ENCODE measurements at places on chromosomes 2 and 18.

DNA sequence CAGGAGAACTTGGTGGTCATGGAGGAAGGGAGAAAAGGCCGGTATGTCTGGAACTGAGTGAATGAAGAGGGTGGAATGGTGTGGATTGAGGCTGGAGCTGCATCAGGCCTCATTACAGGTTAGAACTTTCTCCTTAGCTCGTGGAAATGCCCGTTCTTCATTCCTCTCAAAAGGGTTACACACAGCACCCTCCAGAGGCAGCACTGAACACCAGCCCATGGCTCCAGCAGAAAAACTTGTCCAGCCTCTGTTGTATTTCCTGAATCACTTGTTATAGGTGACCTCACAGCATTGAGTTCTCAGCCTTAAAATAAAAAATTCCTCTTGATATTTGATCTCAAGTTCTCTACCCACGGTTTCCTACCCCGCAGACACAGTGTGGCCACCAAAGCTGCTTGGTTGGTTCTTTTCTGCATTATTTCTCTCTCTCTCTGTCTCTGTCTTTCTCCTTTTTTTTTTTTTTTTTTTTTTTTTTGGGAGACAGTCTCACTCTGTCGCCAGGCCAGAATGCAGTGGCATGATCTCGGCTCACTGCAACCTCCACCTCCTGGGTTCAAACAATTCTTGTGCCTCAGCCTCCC lies 89.6 kb downstream of the ITGB1BP1 start:
- peak; percentile 81 for DNase-seq

GRCh38 chr2:10471955-10472354 lies 23.8 kb upstream of the ODC1 start:
- DNase-seq: no peak

GRCh38 chr18:22250591-22250996 lies 81.2 kb downstream of the GATA6 start:
- no peak for DNase-seq

DNA sequence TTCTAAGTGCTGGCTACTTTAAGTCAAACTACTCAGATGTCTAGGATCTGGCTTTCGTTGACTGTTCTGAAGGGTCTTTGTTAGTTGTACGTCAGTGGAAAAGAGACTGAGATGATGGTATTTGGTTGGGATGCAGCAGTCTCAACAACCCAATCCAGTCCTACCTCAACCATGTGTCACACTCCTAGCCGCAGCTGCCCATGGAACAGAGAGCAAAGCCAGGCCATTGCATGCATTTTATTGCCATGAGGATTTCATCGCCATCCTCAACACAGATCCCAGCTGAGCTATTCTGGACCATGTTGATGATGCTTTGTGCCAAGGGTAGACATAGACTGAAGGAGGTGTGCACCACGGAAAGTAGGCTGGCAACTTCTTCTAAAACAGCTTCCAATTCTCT lies 97.3 kb upstream of the STK39 start:
- no peak for DNase-seq

DNA sequence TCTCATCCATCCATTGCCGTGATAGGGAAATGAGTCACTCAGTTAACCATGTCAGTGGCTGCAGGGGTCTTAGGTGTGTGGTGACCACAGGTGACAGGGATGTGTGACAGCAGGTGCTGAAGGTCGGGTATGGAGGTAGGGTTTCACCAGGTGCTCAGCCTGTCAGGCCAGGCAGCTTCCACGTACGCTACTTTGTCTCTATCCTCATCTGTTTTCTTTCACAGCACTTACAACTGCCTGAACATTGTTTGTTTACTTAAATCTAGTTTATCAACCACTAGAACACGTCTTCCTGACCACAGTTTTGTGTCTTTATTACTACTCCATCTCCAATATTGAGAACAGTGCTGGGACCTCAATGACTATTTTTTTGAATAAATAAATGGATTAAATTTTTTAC lies 11.4 kb upstream of the UXS1 start:
- no peak for DNase-seq

DNA sequence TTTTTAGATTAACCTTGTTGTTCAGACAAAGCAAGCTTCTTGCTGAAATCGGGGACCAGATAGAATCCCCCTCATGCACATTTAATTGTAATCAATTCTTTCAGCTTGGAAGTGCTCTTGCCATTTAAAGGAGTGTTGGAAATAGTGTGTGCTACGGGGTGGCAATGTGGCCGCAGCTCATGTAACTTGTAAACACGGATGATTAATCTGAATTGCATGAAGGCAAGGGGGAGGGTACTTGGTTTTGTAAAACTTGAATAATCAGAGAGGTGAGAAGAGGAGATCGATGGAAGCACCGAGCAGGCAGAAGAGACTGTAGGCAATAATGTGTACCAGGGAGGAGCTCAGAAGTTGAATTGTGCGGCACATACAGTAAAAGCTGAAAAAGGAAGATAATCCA lies 273.5 kb downstream of the PTGR3 start:
- no peak for DNase-seq

DNA sequence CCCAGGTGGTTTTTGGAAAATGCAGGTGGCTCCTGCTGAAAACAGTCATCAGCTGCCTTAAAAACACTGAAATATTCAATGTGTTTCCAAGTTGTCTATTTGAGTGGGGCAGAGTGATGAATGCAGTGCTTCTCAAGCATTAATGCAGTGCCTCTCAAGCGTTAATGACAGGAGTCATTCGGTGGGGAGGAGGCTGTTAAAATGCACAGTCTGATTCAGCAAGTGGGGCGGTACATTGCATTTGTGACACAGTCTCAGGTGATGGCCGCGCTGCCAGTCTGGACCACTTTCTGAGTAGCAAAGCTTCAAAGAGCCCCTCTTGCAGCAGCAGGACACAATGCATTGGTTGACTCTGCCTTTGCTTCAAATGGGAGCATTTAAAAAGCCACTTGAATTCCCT lies 231.4 kb upstream of the RGPD4 start:
- no peak for DNase-seq

DNA sequence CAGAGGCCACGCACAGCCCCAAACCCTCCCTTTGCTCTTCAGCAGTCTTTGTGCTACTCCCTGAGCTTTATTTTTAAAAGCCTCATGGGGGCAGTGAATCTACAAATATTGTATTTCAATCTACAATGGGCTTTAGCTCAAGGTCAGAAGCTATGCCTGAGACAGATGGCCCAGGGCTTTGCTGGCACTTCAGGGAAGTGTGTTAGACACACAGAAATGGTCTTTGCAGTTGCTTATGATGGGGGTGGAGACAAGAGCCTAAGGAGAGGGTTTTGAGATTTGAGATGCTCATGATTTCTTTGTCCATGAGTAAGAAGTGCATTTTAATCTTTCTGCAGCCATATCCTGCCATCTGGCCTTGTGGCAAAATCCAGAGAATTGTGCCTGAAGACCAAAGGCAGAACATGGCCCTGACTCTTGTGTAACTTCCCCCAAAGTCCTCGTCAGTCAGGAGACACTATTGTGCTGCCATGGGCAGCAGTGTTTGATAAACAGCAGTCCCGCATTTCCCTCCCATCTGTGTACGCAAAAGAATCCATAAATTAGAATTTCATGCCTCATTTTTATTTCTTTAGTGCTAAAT lies 92.6 kb downstream of the VAPA start:
- no peak for DNase-seq

GRCh38 chr2:197779261-197779660 lies 5.9 kb downstream of the BOLL start:
- no peak for DNase-seq

- DNase-seq: no peak
These were observed 27.4 kb upstream of the CATIP start for GRCh38 chr2:218329027-218329825.

DNA sequence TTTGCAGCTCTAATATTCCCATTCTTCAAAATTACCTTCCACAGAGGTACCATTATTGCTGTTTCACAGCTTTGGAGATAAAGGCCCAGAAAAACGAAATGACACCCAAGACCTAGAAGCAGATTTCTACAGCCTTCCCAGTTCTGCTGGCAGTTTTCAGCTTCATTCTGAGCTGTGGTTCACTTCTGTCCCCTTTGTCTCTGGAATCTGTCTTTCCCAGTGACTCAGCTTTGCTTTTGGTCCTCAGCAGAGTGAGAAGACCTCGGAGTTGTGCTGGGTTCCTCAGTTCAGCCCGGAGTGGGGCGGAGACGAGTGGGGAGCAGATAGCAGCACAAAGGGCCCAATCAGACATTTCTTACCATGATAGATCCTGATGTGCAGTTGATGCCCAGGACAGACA lies 180.7 kb upstream of the CXCR4 start:
- DNase-seq: no peak

DNA sequence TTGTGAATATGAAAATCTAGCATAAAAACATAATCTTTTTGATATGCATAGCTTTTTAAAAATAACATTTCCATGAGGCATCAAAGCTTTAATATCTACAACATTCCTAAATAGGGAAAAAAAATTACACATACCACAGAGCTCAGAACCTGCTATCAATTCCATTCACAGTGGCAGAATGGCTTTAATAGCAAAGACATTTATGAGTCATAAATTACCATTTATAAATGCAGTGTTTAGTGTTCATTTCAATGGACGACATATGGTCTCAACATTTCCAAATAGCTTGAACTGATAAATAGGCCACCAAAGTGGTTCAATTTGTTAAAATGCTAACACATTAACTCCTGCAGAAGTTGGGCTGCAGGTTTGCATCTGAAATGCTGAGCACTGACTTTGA lies 600.6 kb upstream of the SETBP1 start:
- no peak for DNase-seq

DNA sequence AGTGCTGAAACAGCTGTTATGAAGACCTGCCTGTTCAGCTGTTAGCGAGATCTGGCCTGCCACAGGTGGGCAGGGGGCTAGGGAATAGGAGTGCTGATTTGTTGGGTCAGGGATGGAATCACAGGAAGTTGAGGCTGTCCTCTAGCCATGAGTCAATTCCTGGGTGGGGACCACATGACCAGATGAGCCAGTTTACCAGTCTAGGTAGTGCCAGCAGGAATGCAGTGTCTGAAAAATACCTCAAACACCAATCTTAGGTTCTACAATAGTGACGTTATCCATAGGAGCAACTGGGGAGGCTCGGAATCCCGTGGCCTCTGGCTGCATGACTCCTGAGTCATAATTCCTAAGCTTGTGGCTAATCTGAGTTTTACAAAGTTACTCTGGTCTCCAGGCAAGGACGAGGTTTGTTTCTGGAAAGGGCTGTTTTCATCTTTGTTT lies 44.9 kb downstream of the DYSF start:
- DNase-seq: no peak

DNA sequence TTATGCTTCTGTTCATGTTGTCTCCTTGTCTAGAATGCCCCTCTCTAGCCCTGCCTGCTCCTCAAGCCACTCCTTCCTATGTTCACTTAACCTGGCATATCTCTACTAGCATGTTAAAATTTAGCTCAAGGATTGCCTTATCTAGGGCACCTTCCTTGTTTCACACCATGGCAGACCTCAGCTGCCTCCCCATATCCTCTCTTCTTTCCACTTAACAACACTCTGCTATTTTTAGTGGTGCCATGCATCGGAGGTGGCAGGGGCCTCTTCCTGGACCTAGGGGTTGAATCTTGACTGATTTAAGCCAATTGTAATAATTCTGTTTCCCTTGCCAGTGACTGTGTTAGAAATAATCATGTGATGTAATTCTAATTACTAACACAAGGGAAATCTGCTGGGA lies 36.9 kb upstream of the FAM98A start:
- no peak for DNase-seq

DNA sequence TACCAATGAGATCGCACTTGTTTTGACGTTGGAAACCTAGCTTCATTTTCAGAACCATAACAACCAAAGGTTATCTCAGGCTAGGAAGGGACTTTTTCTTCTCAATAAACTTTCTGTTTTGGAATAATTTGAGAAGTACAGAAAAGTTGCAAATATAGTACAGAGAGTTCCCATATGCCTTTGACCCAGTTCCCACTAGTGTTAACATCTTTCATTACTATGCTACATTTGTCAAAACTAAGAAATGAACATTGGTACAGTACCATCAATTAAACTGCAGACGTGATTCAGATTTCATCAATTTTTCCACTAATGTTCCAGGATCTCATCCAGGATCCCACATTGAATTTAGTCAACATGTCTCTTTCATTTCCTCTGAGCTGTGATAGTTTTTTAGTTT lies 111.6 kb downstream of the ATL2 start:
- no peak for DNase-seq

DNA sequence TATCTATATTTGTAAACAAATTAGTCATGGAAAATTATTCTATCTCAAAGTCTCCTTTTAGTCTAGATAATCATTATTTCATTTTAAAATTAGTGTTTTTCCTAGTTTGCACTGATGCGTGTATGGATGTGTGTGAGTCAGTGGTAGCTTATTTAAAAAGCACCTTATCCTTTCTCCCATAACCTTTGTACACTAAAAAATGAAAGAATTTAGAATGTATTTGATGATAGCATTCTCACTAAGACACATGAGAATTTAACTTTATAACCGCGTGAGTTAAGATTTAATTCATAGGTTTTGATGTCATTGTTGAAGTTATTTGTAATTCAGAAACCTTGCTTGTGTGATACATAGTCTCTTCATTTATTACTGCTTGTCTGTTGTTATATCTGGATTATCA lies 81.7 kb downstream of the ACSL3 start:
- no peak for DNase-seq

GRCh38 chr18:73615506-73615905 lies 532.1 kb downstream of the FBXO15 start:
- DNase-seq: no peak

DNA sequence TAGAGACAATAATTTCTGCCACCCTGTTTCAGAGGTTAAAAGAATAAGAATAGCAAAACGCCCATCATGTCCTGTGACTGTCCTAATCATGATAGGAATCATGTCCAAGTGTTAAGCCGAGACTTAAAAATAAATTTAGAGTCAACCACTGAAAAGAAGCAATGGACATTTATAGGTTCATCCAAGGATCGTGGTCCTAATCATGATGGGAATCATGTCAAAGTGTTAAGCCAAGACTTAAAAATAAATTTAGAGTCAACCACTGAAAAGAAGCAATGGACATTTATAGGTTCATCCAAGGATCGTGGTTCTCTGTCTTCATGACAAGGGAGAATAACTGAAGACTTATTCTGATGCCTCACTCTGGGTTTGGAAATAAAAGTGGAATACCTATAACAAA lies 73.6 kb downstream of the PDE11A start:
- no peak for DNase-seq

DNA sequence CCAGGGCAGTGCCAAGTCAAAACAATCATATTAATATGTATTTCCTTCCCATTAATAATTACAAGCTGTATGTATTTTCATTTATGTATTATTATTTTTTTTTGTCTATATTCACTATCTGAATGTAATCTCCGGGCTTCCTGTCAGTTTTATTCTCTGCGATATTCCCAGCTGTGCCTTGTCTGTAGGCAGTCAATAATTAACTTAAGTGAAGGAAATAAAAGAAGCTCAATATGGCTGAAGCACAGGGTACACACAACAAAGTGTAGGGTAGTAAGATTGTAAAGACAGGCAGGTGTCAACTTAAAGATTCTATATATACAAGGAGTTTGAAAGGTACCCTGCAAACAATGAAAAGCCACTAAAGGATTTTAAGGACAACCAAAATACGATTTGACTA lies 122.9 kb downstream of the ROCK1 start:
- no peak for DNase-seq

GRCh38 chr2:223176970-223177369 lies 125.0 kb downstream of the KCNE4 start:
- DNase-seq: no peak

- DNase-seq: no peak
These were observed 11.2 kb upstream of the CALCRL start for GRCh38 chr2:187459256-187459655.

GRCh38 chr18:52288403-52289004 lies 51.5 kb upstream of the DCC start:
- peak; percentile 36 for DNase-seq

Measured in head of caudate nucleus (tissue), 42 donors.